ENCODE measurements at places on chromosomes 1 and 21.
A peak's percentile ranks its signal among the peaks of the same experiment; 100 is the strongest.

DNA sequence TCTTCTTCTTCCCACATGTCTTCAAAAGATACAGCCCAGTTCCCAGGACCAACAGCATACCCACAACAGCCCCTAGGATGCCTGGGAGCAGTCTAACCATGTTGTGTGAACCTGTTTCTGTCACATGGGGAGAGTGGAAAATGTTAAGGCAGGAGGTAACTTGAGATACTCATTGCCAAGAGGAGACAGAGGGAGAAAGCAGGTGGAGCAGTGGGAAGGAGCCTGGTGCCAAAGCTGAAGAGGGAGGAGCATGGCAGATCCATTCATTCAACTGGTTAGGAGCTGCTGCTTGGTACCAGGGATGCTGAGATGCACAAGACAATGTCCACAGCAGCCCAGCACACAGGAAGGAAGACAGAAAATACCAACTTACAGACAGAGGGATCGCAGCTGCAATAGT, 149.8 kb upstream of the ETV3 start:
- no peak for DNase-seq

- DNase-seq = no peak
Measured at GRCh38 chr21:23131177-23131576, 2133.0 kb downstream of the NCAM2 start.

DNA sequence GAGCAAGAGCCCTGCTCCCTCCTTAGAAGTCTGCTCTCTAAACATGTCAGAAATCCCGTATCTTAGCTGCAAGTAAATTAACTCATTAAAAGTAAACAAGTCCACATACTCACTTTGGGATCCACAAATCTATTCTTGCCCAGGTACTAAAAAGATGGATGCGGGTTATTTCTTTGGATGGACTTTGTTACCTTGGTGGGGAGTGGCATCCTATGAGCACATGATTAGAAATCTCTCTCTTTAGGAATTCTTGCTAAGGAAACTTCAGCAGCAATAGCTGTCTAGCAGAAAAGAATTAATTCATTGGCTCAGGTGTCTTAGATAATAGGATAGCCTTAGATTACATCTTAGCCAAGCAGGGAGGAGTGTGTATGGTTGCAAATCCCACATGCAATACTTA, 25.2 kb downstream of the NRDC start:
- DNase-seq = no peak

DNA sequence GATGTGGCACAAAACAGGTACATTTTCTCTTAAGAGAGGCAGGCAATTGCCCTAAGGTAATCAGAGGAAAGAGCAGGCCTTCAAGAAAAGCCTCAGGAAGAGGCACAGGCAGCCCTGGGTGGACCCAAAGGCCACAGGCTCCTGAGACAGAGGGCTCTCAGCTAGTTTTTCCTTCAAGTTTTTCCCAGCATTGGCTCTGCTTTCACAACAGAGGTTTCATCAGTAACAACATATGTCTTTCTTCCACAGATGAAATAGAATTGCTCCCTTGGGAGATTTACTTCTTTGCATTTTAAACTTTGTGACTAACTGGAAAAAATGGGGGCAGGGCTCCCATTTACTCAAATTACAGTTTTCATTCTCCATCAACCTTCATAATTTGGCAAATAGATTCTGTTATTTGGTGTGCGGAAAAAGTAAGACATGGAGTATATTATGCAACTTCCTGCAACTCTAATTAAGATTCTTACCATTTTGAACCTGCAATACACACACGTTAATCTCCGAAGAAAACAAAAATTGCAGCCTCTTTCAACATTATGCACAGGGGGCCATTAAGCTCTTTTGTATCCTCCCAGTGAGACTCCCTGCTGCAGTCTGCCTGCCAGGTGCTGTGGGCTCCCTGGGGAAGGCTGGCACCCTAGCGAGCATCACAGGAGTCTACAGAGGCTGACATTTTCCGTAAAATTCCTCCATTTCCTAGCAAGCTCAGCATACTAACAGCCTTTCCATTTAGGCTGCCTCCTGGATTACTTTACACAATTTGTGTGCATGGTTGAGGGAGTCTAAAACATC, 282.3 kb downstream of the USH2A start:
- no peak for DNase-seq

GRCh38 chr1:116310180-116310579, 62.9 kb upstream of the ATP1A1 start:
- DNase-seq = no peak

- no peak for DNase-seq
Measured at GRCh38 chr1:6401673-6402072, 8.1 kb upstream of the ACOT7 start.

GRCh38 chr1:10555635-10556429, 81.1 kb downstream of the PEX14 start:
- no peak for DNase-seq

DNA sequence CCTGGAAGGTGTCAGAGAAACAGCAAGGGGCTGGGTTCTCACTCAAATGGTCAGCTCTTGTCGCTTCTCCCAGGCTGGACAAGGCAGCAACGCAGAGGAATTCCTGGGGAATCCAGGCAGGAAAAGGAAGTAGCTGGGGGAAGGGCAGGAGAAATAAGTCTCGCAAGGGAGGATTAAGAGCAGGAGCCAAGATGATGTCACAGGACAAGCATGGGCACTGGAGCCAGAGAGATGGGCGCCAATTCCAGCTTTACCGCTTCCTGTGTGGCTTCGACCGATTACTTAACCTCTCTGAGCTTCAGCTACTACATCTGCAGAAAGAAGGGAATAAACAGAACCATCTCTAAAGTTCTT, 70.5 kb downstream of the SSBP3 start:
- DNase-seq = no peak

DNA sequence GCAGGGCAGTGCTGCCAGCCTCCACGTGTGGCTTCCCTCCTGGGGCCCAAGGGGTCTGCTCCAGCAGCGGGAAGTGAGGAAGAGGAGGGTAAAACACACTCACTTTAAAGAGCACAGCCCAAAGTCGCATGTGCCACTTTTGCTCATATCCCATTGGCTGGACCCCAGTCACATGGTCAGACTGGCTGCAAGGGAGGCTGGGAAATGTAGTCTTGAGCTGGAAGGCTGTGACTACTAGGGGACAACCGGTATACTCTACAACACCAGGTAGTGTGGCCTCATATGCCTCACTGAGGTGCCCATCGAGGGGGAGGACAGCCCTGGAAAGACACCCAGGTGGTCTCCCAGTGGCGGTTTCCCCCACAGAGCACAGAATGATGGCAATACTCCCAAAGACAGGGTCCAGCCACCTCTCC, 45.2 kb downstream of the CAMK2N1 start:
- DNase-seq = peak; percentile 44

DNA sequence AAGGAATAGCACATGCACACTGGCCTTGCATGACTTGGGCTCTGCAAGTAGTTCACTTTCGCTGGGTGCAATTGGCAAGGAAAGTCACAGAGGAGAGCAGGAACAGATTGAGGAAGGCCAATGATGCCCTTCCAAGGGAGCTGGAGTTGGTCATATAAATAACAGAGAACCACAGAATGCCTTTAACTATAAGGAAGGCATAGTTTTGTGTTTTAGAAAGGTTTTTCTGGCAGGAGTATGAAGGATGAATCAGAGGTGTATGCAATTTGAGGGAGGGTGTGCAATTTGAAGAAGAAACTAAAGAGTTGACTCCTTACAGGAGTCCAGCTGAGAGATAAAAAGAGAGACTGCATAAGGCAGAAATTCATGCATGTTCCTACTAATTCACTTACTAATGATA, 112.1 kb downstream of the PHTF1 start:
- DNase-seq = no peak

DNA sequence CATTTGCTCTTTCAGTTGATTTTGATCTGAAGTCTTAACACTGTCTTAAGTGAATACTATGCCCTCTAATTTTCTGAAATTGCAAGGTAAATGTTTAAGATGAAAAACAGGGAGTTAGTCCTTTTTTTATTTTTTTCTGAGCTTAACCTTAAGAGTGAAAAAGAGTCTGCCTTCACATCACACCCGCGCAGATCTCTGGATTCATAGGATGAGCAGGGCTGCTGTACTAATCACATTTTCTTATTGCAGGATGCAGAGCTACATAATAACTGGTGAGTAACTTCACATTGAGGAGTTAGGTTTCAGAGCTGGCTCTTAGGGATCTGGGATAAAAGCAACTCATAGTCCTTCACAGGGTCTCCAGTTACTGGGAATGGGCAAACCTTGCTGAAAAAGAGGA, 188.7 kb upstream of the ATP1B1 start:
- peak; percentile 4 for DNase-seq

DNA sequence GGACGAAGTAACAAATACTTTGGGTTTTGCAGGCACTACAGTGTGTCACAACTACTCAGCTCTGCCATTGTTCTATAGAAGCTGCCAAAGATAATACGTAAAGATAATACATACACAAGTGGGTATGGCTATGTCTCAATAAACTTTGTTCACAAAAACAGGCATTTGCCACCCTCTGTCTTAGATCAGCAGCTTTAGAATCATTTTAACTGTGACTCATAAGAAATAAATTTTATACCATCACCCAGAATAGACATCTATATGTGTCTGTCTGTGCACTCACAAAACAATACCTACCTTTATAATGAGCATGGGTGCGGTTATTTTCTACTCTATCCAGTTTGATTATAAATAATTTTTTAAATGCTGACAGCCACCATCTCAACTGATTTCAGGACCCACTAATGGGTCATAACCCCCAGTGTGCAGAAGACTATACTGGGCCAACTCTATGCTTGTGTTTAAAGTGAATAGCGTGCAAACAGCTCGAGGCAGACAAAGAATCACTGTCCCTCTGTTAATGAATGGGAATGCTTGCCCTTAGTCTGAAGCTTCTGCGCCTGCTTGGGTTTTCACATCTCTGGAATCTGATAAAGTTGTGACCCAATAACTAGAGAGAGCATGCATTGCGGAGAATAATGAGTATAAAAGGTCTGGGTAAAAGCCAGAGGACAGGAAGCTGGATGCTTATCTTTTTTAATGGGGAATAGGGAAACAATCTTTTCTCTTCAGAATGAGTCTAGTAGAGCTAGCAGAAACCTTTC, 216.2 kb downstream of the PLPP3 start:
- no peak for DNase-seq

- DNase-seq = no peak
Measured at GRCh38 chr1:30452170-30452569, 271.2 kb downstream of the MATN1 start.

- no peak for DNase-seq
Measured at GRCh38 chr1:83692524-83693381, 306.2 kb downstream of the TTLL7 start.

GRCh38 chr1:164609089-164609488, 50.1 kb downstream of the PBX1 start:
- DNase-seq = no peak

GRCh38 chr1:6502000-6502891, 10.8 kb upstream of the PLEKHG5 start:
- peak; percentile 31 for DNase-seq

DNA sequence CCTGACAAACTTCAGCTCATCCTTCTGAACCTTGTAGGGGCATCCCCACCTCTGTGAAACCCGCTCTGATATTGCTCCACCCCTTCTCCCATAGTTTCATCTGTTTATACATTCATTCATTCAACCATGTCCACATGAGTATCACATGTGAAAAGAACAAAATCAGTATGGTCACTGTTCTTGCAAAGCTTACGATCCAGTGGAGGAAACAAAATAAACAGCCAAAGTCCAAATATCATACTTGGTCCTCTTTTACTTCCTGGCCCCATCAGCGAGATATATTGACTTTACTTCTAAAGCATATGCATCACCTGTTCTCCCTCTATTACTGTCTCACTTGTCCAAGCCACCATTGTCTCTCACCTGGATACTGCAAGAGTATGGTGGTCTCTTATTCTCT, 35.6 kb downstream of the C8A start:
- DNase-seq = no peak

- no peak for DNase-seq
Measured at GRCh38 chr1:206447792-206448191, 22.5 kb upstream of the IKBKE start.

DNA sequence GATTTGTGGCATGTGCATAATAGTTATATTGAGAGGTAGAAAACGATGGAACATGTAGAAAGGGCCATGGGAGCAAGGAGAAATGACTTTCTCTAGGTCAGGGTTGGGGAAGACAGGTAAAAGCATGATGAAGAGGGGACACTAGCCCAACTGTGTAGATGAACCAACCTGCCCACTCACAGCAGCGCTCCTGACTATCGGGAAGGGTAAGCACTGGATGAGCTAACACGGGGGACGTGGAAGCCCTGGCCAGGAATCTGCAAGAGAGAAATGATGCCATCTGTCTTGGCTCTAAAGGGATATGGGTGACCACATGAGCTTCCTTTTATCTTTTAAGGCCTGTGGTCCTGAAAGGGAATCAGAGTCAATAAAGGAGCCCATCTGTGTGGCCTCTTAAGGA, 36.2 kb upstream of the TMEM125 start:
- no peak for DNase-seq

DNA sequence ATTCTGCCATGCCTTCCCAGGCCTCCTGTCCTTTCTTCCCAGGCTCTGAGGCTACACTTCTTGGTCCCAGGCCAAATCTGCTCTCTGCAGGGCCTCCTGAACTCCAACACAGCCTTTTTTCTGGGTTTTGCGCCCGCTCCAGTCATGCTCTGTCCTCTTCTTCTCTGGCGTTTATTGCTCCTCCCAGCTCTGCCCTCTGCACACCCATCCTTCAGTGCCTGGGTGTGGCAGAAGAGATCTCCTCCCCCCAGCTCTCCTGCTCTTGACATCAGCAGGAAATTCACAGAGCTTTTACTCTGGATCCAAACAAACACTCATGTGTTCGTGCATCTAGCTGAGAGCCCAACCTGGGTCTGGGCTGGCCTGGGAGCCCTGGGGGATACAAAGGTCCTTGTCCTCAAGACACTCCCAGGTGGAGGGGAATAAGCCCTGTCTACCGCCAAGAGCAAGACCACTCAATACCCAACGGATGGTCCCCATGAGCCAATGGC, 22.9 kb upstream of the EPS8L3 start:
- no peak for DNase-seq

DNA sequence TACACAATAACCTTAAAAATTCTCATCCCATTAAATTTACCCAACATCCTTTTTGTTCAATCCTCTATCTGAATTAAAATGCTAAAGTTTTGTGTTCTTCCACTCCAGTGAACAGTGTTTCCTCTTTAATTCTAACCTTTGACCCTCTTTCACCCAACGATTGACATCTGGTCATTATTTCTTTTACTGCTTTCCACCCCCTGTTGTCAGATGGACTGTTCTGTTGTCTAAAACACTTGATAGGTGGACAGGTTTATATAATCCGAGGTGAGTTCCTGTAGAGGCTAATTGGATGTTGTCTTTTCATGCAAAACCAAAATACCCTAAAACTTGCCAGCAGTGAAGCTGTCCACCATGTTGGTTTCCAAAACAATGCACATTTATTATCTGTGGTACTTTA, 73.4 kb upstream of the SERTAD4 start:
- no peak for DNase-seq

- DNase-seq = no peak
Measured at GRCh38 chr1:65267271-65267670, 42.1 kb upstream of the DNAJC6 start.

GRCh38 chr1:89125913-89126580, at the start of gene GBP2:
TSS of gene GBP2 (minus strand) at chr1:89126114. CDS start at chr1:89121966, 4,148 bp downstream.
- DNase-seq = no peak

- no peak for DNase-seq
Measured at GRCh38 chr1:46862348-46862747, 63.5 kb downstream of the CYP4B1 start.

- no peak for DNase-seq
Measured at GRCh38 chr21:45579383-45580180, 37.3 kb upstream of the SLC19A1 start.
